Activated CD4-positive, CD25-positive, alpha-beta regulatory T cell (primary cell): ENCODE measurements at places on chromosomes 3 and 15.

DNA sequence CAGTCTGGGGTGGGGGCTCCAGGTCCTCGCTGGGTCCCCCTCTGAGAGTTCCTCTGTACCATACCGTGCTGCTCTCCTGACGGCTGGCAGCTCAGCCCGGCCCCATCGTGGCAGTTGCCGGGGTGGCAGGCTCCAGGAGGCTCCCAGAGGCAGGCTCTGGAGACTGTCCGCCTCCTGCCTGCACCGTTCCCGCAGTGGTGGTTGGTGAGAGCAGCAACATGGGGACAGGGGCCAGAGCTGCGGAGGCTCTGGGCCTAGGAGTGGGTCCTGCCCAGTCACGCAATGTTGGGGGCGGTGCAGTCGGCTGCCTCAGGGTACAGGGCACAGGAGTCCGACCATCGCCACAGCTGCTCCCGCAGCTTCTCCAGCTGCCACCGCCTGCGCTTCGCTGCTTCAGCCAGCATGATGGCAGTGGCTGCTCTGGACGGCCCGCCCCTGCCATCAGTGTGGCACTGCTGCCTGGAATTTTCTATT is 492.7 kb downstream of the AGBL1 start:
- DNase-seq, result no peak

DNA sequence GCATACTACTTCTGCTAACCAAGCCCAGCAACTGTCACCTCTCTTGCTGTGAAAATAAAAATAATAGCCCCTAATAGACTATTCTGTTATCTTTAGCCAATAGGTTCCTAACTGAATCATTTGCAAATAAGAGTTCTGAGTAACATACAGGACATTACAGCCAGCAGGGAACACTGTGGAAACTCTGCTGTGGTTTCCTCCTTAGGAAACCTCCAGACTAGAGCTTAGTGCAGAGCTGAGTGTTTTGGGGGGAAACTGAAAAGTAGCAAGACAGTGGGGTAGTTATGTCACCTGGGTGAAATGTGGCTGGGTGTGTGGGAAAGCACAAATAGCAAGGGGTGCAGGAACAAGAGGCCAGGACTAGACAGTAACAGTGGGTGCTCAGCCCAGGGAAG is 32.4 kb downstream of the DZIP1L start:
- DNase-seq, result no peak

GRCh38 chr3:127427666-127428065 is 139.8 kb upstream of the PRR20G start:
- no peak for DNase-seq

GRCh38 chr3:57903124-57903890 is 104.9 kb upstream of the FLNB start:
- DNase-seq, result no peak
